Naive B cell (primary cell): ENCODE measurements at places on chromosomes 12 and 14.

GRCh38 chr14:76884853-76885276 is 58.7 kb downstream of the LRRC74A start:
- no peak for DNase-seq

GRCh38 chr14:76309572-76310162 is 66.3 kb upstream of the ESRRB start:
- no peak for DNase-seq

- no peak for DNase-seq
Observed at GRCh38 chr12:54444206-54444605, 25.1 kb upstream of the ITGA5 start.

DNA sequence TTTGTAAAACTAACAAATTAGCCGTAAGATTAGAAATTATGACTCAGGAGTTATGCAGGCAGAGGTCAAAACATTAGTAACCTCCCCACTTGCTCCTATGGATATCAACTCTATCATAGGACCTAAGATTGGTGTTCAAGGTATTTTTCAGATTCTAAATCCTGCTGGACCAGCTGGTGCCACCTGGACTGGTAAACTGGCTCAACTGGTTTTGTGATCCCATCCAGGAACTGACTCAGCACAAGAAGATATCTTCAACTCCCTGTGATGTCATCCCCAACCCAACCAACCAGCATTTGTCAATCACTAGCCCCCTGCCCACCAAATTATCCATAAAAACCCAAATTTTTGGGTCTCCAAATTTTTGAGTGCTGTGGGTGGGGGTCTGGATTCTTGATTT is 98.1 kb upstream of the OR4E1 start:
- no peak for DNase-seq
